Psoas muscle (tissue), 8 donors: ENCODE measurements at places on chromosomes 11 and 22. TPM values are rescaled to one million over a fixed set of nuclear protein-coding genes. Genes with fewer than 3 reads are reported as not detected.

Gene USP2
- 75.8 TPM for total RNA-seq

Gene BTBD18
- not detected for total RNA-seq

Gene VSIG10L2
- not detected for total RNA-seq

Gene PTPRCAP
- total RNA-seq: 1.0 TPM

Gene ART1
- 31.0 TPM for total RNA-seq

Gene NKAPD1
- total RNA-seq: 13.8 TPM

Gene SLC22A25
- not detected for total RNA-seq

Gene RTN4RL2
- 0.89 TPM for total RNA-seq

Gene LRRC74B
- 0.30 TPM for total RNA-seq

Gene RASGRP2
- total RNA-seq: 8.0 TPM

Gene MMP27
- total RNA-seq: not detected

Gene BDNF
- total RNA-seq: 0.04 TPM

Gene OR52H1
- not detected for total RNA-seq

Gene NOX4
- 1.9 TPM for total RNA-seq

Gene DDTL
- 0.77 TPM for total RNA-seq

Gene DAGLA
- 3.3 TPM for total RNA-seq

Gene TMEM25
- 6.3 TPM for total RNA-seq

Gene MYH9
- 206 TPM for total RNA-seq
